ENCODE measurements at places on chromosomes 5 and 9.

- DNase-seq = no peak
These were observed 178.4 kb downstream of the SMARCA2 start for GRCh38 chr9:2193552-2193951.

DNA sequence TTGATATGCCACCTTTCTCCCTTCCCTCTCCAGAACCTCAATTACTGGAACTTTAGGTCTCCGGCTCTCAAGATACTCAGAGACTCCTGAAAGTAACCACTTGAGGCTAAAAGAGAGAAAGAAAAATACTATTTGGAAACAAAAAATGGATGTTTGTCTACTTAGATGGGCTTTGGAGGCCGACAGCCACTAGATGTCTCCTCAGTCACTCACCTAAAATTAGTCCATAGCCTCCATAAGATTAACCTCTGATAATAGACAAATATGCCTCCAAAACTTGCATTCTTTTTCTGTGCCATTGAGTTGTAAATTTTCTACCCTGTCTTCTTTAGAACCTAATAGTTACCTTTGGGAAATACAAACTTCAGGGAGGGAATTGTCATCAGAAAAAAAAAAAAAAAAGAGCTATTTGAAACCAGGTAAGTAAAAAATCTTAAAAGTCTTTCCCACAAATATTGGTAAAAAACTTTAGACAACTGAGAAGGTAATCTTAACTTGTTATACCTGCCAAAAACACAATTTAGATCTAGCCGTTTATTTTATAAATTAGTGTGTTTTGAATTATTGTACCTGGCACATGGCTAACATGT lies 11.2 kb upstream of the PCDH1 start:
- no peak for DNase-seq

DNA sequence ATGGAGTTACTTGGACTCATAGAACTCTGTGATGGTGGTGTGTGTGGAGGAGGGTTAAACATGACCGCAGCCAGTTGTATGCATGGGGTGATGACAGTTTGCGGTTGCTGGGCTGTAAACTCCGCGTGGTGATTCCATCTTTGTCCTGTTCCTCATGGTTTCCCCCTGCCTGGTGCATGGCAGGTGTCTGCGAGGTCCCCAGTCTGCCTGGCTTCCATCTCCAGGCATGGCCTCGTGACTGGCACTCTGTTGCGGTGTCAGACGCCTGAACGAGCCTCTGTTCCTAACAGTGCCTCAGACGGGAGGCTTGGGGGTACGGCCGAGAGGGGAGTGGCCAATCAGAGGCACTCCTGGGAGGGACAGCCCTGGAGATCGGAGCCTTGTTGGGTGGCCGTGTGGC lies 33.9 kb upstream of the SH3PXD2B start:
- no peak for DNase-seq

DNA sequence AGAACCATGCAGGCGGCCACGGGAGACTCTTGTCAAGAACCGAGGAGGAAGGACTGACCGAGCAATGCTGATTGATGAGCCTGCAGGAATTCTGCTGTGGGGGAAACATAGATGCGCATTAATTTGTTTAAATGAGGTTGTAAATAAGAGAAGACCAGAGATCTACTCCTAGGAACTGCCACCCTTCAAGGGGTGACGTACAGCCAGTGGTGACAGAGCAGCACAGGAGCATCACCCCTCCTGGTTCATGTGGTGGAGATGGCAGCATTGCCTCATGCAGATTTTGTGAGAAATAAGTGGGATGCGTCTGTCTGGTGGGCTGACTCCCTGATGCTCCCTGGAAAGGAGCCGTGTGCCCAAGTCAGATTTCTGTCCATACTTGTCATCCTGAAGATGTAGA lies 22.2 kb downstream of the SRD5A1 start:
- DNase-seq = no peak

GRCh38 chr5:23930985-23931384 lies 423.6 kb downstream of the PRDM9 start:
- DNase-seq = peak; percentile 2

- no peak for DNase-seq
These were observed 158.5 kb downstream of the NR3C1 start for GRCh38 chr5:143244990-143245389.

- no peak for DNase-seq
These were observed 125.2 kb downstream of the GLIS3 start for GRCh38 chr9:4174546-4175175.
